Activated CD4-positive, alpha-beta memory T cell treated with anti-CD3 and anti-CD28 coated beads, Interleukin-2, amount 10 ng/mL, durations not matched to agents 7 days and 5 days (primary cell): ENCODE measurements at places on chromosomes 2 and 18. TPM values are rescaled to one million over a fixed set of nuclear protein-coding genes. Genes with fewer than 3 reads are reported as not detected.

DNA sequence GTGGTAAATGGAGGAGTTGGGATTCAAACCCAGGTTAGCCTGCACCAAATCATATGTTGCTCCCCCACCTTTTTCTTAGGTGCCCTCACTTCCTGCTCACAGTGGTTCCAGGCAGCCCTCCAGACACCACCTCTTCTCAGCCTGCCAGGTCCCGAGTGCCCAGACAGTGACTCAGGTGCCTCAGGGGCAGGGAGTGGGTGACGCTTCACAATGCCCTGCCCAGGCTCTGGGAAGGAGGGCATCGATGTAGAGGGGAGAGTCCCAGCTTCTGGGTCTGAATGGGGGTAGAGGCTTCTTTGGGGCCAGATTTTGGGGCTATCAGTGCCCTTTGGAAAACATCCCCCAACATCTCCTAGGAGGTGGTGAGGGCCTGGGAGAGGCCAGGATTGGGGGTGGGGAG is 5.2 kb upstream of the DNAJB2 start:
- no peak for DNase-seq

The CNTNAP5 gene
- not detected for total RNA-seq

DNA sequence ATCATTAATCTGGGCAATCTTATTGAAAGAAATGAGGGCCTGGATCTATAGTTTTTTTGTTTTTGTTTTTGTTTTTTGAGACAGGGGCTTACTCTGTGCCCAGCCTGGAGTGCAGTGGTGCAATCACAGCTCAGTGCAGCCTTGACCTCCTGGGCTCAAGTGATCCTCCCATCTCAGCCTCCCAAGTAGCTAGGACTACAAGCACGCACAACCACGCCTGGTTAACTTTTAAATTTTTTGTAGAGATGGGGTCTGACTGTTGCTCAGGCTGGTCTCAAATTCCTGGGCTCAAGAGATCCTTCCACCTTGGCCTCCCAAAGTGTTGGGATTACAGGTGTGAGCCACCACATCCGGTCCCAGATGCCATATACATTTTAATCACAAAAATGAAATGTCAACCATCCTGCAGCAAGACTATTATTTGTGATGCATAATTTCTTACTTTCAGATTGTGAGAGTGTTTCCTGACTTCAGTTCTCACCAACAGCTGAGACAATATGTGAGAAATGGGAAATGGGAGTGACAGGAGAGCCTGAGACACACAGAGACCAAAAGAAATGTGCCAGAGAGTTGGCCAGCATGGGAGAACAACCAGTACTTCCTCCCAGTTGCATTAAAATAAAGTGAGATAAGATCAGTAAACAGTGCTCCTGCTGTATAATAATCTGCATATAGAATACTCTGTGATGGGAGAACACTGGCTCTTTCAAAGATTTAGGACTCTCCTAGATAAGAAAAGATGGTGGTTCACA is 87.6 kb downstream of the METTL8 start:
- DNase-seq: no peak

GRCh38 chr2:166637051-166637450 is 143.0 kb upstream of the SCN7A start:
- DNase-seq: no peak

GRCh38 chr2:44528595-44528994 is 166.8 kb downstream of the CAMKMT start:
- DNase-seq: no peak

The BCL11A gene
- not detected for total RNA-seq

The ERFE gene
- not detected for total RNA-seq

DNA sequence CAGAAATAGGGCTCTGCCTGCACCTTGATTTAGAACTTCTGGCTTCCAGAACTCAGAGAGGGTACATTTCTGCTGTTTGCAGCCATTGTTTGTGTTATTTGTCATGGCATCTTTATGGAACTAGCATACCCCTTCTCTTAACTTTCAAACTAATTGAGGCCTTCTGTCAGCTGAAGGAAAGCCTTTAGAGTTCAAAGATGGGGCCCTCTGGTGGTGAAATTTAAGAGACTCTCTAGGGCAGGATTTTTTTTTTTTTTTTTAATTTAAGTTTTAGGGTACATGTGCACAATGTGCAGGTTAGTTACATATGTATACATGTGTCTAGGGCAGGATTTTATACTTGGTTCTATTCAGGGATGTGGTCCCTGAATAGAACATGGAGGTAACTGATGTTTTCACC is 260.6 kb upstream of the LINC00305 start:
- no peak for DNase-seq

- DNase-seq: no peak
These were observed 17.4 kb downstream of the TTC39C start for GRCh38 chr18:24031916-24032315.

DNA sequence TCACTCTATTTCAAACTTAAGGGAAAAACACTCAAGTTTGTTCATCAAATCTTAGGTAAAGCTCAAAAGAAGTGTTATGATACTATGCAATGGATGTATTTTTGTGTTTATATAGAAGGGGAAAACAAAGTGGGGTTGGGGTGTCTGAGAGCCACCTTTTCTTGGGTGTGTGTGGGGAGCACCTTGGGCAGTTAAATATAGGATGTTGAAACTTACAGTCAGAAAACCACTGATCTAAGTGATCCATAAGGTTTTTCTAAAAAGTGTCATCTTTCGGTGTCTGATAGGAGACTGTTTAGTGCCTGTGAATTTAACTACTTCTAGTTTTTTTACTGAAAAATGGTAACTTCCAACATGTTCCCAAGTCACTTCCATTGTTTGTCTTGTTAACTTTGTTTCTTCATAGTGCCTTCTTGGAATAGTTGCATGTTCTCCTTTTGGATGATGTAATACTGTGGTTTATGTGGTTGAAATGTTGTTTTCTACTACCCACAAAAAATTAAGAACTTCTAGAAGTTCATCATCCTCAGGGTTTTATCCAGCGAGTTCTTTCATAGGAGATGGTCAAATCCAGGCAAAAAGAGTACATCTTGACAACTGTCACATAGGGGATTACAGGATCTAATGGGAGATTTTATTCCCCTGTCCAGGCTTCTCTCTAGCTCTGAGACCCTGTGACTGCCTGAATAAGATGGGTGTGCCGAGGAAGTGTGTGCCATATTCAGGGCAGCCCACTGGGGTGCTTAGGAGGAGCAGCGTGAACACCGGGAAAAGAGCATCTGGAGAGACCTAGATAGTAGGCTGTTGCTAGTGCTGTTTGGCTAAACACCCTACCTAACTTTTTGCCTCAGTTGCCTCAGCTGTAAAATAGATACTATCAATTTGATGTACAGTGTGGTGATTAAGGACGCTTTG is 46.2 kb downstream of the CAB39 start:
- no peak for DNase-seq

The NTSR2 gene
- total RNA-seq: not detected

The ACAA2 gene
- 93.1 TPM for total RNA-seq

- DNase-seq: no peak
These were observed 1.6 kb downstream of the MAP4K4 start for GRCh38 chr2:101698844-101699754.

DNA sequence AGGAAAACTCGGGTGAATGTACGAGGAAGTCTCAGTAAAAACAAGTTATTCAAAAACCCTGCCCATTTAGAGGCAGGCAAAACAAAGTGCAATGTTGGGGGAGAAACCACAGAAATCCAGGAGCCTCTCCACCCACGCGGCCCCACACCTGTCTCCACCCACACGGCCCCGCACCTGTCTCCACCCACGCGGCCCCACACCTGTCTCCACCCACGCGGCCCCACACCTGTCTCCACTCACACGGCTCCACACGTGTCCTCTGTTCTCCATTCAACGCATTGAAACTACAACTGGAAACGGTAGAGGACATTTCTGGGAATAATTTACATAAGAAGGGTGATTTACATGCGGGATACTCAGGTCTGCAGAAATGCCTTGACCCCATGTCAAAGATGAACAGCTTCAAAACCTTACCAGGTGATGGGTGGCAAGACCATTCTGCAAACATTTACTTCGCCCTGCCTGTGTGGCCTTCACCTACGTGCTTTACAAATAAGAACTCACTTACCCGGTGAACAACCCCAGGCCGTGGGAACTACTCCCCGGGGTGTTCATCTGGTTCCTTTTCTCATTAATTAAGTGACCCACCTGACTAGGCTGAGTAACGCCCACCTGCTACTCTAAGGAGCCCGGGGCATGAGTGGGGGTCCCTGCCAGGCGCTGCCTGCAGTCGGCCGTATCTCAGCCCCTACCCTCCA is 100.4 kb downstream of the EIPR1 start:
- no peak for DNase-seq

DNA sequence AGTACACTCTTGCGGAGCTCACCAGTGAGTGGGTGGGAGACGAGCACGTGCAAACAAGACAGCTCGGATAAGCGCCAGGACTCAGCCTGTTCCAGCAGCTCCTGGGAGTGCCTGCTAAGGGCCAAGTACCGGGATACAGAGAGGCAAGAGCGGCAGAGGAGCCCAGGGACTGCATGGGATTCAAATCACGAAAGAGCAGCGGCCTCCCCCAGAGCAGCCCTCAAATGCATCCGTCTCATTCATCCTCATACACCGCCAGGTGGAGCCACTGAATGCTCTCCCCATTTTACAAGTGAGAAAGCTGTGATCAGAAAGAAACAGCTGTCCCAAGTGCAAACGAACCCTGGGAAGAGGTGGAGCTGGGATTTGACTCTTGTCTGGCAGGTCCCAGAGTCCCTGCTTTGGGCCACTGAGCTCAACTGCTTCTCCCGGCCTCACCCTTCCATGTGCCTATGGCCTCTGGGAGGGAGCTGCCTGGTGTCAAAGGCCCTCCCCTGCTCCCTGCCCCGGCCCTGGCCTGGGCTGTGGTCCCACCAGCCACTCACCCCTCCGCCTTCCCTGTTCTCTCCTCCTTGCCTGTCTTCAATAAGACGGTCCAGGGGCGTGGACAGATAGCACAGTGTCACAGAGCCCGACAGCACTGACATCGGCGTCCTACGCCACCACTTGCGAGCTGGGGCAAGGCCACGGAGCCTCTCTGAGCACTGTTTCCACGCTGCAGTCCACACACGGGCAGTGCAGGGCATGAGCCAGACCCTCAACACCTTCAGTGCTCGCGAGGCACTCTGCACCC is 72.8 kb upstream of the TAF1B start:
- DNase-seq: peak; percentile 73

The DRC1 gene
- not detected for total RNA-seq

The TWIST2 gene
- total RNA-seq: not detected
